Memory B cell (primary cell): ENCODE measurements at places on chromosomes 2 and 18.

- no peak for DNase-seq
Measured at GRCh38 chr2:240817496-240818292, 2.3 kb downstream of the KIF1A start.

- DNase-seq: no peak
Measured at GRCh38 chr18:8140841-8141501, 468.3 kb upstream of the RAB12 start.

DNA sequence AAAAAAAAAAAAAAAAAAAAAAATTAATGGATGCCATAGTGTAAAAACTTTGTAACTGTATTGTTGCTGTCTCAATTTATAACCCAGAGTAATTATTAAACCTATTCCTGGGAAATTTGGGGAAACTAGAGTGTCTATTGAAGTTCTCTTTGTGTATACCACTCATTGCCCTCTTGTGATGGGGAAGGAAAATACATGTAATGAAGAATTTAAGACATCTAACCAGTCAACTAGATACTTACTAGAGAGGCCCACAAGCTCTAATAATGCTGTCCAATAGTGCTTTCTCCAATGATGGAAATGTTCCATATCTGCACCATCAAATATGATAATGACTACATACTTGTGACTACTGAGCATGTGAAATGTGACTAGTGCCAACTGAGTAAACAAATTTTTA, 168.5 kb upstream of the SLC39A10 start:
- DNase-seq: no peak

- no peak for DNase-seq
Measured at GRCh38 chr18:48811401-48811800, 139.4 kb downstream of the SMAD7 start.

DNA sequence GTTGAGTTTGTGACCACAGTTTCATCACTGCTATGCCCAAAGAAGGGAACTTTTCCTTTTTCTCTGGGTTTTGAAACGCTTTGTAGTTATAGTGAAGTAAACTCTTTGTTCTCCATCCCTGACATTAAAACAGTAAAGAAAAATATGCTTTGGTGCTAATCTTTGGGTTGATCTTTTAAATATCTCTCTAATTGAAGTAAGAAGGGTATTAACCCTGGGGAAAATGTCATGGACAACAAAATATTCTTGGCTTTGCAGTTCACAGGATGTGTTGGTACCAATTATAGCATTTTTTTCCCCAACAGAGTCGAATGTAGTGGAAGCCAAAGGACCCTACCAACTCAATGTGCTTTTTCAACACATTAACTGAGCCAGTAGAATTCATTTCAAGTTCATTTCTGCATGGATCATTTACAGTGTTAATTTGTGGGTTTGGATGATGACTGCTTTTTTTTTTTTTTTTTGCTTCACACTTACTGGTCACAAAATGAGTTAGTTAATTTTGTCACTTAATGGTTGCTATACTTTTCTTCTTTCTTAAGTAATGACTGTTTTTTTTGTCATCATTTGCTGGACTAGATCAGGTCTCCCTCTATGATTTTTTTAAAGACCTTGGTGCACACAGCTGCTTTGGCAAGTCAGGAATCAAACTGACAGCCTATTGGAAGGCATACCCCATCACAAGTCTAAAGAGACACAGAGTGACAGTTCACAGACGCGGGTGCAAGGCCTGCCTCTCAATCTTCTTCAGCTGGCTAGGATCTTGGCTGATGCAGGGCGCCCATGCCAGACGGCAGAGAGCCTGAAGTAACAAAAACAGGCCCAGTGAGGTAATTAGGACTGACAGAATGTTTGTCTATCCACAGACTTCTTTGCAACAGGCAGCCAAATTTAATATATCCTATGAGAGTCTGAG, 98.8 kb upstream of the MMADHC start:
- DNase-seq: no peak

DNA sequence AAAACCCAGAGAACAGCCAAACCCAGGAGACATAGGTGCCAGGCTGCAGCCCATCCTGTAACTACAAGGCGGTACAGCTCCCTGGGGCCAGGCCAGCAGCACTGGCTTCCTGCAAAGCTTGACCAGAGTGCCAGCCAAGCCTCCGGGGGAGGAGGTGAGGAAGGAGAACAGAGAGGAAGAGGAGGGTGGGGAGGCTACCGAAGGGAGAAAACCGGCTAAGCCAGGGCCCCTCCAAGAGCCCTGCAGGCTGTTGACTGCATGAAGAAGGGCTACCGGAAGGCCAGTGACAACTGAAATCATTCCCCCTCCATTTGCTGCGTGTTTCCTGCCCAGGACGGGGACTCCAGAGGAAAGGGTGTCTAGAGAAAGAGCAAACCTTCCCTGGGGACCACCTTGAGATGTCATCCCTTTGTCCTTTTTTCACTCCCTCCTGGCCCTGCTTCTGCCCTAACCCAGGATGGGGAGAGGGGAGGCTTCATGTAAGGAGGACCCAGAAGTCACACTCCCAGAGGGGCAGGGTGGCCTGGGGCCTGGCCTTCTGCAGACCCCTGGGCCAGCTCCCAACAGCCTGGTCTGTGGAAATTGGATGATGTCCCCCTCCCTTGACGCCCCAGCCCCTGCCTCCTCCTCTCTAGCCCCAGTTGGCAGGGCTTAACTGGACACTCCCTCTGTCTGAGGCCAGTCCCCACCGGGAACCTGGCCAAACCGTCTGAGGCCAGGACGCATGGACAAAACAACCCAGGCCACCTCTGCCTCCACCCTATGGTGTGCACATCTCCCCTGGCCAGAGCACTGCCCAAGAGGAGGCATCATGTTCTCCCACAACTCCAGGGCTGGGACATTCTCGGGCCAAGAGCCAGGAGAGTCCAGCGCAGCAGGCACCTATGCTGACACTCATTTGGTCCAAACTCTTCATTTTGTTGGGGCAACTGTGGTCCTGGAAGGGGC, 207.8 kb downstream of the CYP26B1 start:
- no peak for DNase-seq

DNA sequence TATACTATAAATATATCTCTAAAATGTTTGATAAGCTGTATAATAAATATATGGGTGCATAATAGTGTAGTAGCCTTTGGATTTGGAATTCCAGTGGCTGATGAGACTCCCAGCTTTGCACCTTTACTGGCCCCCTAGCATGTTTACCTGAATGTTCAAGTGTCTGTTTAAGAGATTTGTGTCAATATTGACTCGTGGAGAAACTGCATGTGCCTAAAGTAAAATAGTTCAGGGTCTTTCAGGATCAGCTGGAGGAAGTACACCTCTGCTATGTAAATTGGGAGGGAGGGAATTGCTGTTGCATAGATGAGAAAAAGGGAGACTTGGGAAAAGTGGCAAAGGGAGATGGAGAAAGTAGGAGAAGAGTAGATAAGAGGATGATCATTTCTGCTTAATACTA, 23.9 kb downstream of the ME2 start:
- DNase-seq: no peak

DNA sequence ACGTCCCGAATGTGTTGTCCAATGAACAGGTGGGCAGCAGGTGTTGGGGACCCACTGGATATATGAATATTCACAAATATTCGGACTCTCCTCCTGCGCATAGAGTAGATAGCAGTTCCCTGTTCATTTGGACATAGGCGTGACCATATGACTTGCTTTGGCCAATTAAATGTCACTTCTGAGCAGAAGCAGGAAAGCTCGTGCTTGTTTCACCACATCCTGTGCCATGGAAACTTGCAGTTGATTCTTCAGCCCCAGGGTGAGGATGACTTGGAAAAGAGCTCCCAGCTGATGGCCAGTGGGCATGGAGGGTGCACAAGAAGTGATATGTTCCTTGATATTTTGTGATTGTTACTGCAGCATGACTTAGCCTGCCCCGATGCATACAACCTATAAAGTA, 52.6 kb downstream of the PTPRM start:
- DNase-seq: no peak

DNA sequence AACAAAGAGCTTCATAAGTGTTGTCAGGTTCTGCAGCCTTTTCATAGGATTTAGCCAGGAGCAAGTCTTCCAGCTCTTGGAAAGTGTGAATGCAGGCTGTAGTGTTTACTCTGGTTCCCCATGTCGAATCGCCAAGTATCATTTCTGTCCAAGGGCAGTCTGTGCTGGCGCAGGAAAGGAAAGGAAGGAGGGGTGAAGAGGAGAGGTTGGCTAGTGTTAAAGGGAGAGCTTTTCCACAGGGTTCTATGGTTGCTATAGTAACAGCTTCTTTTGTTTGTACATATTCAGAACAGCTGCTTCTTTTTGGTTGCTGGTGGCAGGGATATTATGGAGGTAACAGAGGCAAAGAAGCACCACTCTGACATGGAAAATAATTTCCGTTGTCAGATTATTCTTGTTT, 69.9 kb downstream of the KCNH7 start:
- no peak for DNase-seq

GRCh38 chr2:149765636-149766035, 178.1 kb upstream of the MMADHC start:
- DNase-seq: no peak

DNA sequence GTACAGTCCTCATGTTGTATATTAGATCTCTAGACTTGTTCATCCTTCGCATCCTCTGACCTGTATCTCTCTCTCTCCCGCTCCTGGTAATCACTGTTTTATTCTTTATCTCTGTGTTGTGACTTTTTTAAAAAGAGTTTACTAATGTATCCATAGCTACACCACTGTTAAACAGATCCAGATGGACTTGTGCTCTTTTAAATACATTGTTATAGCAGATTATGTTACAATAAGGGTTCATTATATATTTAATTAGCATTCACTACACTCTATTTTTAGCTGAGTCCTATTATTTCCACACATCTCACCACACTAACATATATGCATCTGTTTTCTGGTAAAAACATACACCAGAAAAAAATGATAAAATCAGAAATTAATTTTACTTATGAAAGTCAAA, 90.5 kb downstream of the RBM43 start:
- DNase-seq: no peak

GRCh38 chr2:146634230-146635097, 1210.4 kb upstream of the ACVR2A start:
- no peak for DNase-seq

DNA sequence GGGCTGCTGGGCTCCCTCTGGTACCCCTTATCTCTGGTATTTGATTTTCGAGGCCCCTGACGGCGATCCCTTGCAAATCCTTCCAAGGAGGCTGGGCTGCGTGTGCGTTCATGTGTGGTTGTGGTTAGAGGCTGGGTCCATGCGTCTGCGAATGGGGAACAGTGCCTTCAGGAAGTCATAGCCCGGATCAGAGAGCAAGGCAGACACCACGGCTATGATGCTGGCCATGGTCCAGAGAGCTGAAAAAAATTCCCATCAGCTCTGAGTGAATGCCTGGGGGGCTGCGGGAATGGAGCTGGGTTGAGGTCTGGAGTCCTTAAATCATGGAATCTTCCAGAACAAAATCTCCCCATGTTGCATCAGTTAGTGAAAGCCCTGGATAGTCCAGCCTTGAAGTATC, 145.5 kb downstream of the ACKR3 start:
- DNase-seq: no peak

DNA sequence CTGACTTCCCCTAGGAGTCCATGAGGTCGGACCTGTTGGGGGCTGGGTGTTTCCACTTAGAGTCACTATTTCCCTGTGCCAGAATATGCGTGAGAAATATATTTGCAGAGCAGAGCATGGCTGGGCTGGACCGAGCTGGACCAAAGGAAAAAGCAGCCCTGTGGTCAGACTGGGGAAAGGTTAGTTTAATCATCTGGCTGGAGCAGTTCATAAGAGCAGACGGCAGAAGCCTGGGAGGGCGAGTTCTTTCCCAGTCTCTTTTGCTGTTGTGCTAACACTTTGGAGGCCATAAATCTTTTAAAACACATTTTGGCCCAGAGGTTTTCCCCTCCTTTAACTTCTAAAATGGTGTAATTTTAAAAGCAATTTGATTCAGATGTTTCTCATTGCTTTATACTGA, 66.5 kb downstream of the GLI2 start:
- DNase-seq: no peak

DNA sequence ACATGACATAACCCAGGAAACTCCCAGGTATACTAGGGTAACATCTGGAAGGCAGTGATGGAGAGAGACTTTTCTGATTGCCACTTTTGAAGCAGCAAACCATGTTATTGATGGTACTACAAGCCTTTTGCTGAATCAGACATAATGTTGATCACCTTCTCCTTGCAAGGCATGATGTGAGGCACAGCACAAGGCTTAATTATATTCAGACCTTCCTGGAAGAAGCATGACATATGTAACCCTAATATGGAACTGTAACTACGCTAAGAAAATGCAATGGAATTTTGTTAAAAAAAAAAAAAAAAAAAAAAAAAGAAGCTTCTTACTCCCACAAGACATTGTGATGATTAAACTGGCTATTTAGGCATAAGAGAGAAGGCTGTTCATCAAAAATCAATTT, 145.4 kb downstream of the ALK start:
- DNase-seq: no peak

DNA sequence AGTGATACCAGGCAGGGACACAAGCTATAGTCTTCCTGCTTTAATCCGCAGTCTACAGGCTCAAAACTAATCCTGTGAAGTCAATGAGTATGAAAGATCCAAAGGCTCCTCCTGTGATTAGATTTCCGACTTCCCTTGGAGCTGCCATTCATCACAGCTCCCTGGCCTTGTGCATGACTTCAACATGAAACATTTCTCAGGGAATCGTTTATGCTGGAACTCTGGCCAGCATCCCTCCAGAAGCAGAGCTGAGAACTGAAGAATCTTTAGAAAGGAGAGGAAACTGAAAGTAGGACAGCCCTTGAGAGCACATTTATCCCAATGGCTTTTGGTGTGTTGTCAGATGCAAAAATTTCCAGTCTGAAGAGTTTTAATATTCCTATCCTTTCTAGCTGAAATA, 84.3 kb upstream of the SESTD1 start:
- DNase-seq: no peak

GRCh38 chr18:13007248-13007560, 16.0 kb downstream of the CEP192 start:
- no peak for DNase-seq

DNA sequence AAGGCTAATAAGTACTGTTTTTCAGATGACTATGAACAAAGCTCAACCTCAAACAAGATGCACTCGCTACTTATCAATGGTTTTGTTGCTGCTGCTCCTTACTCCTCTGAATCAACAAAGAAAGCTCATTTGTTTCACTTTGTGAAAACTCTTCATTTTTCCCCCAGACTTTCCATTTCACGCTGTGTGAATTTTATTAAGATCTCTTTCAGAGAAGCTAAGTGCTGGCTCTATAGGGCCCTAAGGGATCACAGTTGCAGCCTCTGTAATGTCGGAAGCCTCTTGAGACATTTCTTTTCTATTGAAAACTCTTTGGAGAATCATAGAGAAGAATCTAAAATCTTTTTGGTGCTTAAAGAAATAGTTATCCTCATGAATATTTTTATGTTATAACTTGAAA, 209.8 kb downstream of the CD226 start:
- DNase-seq: no peak

DNA sequence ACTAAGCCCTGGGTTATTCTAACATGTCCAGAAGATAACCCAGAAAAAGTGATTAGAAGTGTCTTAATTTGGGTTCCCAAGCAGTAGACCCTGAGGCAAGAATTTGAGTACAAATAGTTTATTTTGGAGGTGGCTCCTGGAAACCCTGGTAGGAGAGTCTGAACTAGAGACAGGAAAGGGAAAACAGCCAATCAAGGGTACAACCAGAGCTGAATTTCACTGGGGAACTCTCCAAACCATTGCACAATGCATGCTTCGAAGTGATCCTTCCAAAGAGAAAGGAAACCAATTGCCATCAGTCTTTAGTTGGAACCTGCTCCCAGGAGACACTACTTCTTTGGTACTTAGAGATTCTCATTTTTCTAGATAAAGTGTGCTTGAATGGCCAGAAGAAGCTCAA, 361.5 kb downstream of the MBD2 start:
- DNase-seq: no peak
